ENCODE measurements at places on chromosomes 7 and 10.

- DNase-seq: no peak
These were observed 190.0 kb upstream of the KLF6 start for GRCh38 chr10:3975016-3975415.

- DNase-seq: no peak
These were observed 205.3 kb upstream of the ZNF32 start for GRCh38 chr10:43854007-43854406.

GRCh38 chr7:33261585-33261984 is 132.2 kb downstream of the BBS9 start:
- no peak for DNase-seq

DNA sequence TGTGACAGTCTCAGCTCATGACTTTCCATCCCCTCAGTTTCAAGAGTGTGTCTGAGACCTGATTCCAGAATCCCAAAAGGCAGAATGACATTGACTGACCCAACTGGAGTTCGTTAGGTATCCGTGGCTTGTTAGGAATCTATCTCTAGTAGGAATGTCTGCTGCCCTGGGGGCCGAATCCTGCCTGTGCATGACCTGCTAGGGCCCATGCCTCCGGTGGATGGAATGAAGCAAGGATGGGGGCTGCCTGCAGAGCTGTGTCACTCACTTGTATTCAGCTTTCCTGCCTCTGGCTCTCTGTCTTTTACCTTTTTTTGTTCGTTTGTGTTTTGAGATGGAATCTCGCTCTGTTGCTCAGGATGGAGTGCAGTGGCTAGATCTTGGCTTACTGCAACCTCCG is 129.5 kb downstream of the SDK1 start:
- DNase-seq: no peak

- no peak for DNase-seq
These were observed 105.1 kb upstream of the GPR22 start for GRCh38 chr7:107364787-107365186.

DNA sequence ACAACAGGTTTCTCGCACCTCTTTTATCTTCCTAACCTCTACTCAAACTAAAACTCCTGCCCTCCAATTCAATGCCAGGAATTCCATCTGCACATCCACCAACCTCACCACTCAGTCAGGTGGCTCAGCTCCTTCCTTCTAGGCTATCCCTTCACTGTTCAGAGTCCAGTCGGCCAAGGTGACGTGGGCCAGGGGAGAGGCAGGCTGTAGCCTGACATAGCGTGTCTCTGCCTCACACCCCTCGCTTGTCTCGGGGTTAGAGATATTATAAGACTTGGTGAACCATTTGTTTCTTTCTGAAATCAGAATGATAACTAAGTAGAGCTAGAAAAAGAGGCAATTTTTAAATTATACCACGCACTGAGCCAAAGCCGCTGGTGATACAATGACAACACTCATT is 31.1 kb downstream of the HIPK2 start:
- DNase-seq: no peak

DNA sequence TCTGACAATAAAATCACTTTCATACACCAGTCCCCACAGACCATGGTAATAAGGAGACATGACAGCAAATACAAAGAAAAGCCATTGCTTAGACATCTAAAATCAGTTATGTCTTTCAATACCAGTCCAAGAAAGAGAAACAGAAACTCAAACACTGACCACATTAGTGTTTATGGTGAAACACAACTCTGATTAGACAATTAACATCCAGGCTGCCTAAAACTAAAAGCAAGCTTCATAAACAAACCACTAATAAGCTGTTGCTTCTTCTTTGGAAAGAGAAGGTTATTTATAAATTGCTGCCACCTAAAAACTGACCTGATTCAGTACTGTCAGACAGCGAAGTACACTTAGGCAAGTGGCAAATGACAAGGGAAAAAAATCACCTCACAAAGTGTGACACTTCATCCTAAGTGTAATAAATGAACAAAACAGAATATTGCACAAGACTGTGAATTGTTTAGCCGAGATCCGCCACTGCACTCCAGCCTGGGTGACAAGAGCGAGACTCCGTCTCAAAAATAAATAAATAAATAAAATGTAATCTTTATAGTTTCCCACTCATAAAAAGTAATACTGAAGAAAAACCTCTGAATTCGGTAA is 277.4 kb downstream of the PARD3 start:
- no peak for DNase-seq

GRCh38 chr7:44433255-44434022 is 57.0 kb downstream of the NUDCD3 start:
- no peak for DNase-seq

DNA sequence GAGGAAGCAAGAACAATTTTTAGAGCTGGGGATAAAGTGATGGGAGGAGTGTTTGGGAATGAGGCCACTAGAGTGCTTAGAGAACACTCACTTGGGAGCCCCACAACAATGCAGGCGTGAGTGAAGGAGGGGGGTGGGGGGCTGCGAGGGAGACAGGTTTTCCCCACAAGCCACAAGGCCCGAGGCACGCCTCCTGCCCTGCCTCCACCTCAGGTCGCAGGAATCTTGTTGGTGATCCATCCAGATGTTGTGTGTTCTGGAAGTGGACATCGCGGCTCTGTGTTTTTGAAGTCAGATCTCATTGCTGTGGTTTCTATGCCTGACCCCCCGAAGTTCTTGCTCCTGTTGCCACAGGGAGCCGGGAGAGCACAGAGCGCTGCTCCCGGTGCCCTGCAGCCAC is 178.0 kb upstream of the BMPER start:
- no peak for DNase-seq

DNA sequence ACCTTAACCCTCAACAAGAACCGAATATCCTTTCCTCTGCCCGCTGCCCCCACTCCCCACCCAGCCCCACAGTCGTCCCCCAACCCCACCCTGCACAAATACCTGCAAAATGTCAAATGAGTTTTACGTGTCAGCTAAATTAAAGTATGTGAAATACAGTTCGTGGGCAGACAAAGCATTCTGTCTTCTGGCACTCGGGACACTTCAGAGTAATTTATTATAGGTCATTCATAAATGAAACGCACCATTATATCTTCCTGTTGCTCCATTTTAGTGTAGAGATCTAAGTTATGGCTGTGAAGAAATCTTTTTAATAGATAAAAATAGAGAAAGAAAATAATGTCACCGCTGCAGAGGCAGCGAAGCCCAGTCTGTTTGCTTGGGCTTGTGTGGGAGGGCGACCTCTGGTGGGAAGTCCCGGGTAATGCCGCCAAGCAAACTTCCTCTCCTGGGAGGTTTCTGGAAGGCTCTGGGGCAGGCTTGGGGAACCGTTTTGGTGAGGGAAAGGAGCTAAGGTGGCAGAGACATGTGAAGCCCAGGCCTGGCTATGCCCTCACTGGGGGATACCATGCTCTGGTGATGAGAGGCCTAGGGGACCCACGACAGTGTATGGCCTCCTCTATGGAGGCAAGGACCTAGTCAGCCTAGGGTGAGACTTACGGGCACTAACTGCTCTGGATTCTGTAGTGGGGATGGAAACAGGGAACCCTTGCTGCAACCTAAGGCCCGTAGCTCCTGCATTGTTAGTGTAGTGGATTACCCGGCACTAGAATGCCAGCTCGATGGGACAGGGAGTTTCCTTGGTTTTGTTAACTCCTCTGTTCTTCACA is 604.9 kb downstream of the LRMDA start:
- DNase-seq: peak; percentile 37

DNA sequence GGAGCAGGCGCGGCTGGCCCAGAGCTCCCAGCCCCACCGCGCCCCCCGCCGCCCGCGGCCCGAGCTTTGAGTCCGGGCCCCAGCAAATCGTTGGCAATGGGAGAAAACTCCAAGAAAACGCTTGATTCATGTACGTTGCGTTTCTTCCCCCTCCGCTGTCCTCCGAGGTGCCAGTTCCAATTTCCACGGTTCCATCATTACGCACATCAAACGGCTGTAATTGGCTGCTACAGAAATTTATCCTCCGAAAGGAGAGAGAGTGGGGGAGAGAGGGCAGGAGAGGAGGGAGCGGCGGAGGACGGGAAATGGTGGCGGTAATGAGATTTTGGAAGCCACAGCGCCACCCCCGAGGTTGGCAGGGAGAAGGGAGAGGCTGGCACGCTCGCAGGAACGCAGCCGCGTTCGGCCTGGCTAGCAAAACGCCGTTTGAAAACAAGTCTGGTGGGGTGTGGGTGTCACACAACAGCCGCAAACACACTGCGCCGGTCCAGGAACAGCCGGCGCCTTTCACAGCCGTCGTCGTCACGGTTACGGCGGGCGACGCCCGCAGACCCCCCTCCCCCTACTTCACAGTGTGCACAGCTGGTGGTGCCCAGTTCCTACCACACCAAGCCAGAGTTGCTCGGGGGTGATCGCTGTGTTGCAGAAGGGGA is 57.5 kb downstream of the UNCX start:
- no peak for DNase-seq

DNA sequence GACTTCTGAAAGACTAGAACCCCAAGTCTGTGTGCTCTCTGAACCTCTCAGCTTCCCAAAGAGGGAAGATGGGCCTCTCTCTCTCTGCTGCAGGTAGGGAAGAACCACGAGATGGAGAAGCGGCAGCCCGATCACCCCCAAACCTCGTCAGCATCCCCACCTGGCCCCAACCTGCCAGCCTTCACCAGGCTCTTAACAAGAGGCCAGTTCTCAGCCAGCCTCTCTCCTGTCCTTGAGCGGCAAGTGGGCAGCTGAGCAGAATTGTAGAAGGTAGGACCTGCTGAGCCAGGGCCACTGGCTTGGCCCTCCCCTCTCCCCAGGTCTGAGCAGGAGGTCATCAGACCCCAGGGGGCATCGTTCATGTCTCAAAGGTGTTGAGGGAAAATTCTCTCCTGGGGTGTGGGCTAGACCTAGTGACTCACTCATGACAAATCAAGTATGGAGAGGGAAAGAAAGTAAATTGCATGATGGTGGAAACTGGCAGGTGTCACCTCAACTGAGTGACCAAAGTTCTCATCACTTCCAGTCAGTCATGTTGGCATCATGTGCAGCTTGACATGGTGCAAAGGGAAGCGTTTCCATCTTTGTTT is 92.0 kb upstream of the GPR26 start:
- no peak for DNase-seq

- DNase-seq: no peak
These were observed 414.5 kb downstream of the REEP3 start for GRCh38 chr10:63935705-63936104.

DNA sequence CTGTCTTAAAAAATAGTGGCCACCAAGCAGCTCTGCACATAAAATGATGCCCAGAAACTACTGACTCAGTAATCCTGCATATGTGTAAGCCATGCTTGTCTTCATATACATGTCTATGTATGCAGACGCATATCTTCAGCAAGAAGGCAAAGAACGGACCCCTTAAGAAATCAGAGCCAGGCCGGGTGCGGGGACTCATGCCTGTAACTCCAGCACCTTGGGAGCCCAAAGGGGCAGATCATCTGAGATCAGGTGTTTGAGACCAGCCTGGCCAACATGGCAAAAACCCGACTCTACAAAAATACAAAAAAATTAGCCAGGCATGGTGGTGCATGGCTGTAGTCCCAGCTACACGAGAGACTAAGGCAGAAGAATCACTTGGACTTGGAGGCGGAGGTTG is 295.0 kb downstream of the TCERG1L start:
- no peak for DNase-seq

DNA sequence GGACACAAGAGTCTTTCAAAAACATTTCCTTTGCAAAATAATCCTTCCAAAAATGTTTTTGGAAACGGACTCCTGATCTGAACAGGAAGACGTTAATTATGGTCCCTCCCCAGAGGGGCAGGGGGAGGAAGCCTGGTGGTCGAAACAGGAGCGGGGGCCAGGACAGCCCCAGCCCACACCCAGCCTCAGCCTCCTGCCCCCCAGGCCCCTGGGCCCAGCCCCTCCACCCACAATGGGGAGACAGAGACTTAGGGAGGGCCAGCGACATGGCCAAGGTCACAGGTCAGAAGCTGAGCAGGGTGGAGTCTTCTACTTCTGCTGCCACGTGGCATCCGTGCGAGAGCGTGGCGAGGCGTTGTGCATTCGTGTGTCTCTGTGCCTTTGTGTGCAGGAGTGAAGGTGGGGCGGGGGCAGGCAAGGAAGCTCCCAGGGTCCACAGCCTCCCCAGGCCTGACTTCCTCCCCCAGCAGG is 14.0 kb upstream of the GRIFIN start:
- no peak for DNase-seq

DNA sequence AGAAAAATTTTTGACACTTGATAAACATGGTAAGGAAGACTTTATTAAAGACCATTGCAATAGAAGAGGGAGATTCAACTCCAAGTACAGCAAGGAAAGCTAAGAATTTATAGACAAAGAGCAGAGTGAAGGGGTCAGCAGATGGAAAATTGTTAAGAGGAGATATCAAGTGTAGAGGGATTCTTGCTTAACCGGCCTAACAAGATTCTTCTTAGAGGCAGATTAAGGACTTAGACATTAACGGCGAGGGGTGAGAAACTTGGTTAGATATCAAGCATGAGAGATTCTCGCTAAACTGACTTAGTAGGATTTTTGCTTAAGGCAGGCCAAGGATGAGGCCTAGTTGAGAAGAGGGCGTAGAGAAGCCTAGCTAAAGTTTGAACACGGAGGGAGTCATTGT is 76.0 kb downstream of the ITGB1 start:
- DNase-seq: no peak

DNA sequence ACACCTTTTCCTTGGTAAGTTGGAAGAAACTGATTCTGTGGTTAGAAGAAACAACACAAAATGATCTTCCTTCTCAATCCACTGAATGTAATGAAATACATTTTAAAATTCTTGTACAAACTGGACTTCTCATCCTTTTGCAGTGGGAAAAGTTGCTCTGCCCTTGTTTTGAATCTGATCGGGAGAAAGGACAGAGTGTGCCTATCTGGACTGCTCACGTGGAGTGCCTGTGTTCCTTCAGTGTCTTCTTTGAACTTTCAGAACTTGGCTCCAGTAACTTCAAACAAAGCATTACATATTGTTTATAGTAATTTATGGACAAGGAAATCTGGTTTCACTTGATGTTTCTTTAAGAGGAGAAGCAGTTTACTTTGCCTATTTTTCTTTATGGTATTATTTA is 17.1 kb downstream of the SLC26A3 start:
- no peak for DNase-seq

DNA sequence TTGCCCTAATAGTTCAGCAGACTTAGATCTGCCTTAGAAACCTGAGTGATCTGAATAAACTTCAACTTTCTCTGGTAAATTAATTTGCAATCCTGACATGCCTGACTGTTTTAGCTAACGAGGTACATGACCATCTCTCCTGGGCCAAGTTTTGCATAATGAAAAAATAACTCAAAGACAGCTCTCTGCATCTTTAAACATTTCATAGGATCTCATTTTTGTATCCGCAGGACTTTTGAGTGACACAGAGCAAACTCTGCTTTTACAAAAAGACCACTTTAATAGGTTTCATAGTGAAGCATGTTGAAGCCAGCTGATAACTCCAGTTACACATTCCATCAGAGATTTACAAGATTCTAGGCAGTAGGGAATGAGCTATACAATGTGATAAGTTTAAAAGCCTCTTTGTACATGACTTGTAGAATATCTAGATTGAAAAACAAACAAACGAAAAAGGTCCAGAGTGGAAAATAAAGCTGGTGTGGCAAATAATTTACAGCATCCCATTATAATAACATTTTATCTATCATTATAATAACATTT is 2.1 kb downstream of the PRKG1 start:
- no peak for DNase-seq

DNA sequence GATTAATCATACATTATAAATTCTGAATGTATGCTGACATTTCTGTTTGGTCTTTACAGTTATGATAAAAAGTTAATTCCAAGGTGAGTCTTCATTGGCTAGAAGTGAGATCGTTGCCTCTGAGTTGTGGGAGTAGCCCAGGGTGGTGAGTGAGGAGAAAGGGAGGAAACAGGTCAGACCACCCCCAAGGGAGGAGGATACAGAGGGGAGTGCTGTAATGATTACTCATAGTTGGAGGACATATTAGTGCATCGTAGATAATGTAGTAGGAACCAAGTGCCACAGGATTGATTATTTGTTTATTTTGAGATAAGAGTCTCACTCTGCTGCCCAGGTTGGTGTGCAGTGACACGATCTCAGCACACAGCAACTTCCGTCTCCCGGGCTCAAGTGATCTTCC is 672.2 kb downstream of the INHBA start:
- DNase-seq: no peak

Measured in stimulated activated CD4-positive, alpha-beta T cell treated with anti-CD3 and anti-CD28 coated beads, TNF-alpha, amount 100 ng/mL, for 24 hours (primary cell).